B cell (primary cell): ENCODE measurements at places on chromosomes 16 and 17. TPM values are rescaled to one million over a fixed set of nuclear protein-coding genes. Genes with fewer than 3 reads are reported as not detected.
A peak's percentile ranks its signal among the peaks of the same experiment; 100 is the strongest.

DNA sequence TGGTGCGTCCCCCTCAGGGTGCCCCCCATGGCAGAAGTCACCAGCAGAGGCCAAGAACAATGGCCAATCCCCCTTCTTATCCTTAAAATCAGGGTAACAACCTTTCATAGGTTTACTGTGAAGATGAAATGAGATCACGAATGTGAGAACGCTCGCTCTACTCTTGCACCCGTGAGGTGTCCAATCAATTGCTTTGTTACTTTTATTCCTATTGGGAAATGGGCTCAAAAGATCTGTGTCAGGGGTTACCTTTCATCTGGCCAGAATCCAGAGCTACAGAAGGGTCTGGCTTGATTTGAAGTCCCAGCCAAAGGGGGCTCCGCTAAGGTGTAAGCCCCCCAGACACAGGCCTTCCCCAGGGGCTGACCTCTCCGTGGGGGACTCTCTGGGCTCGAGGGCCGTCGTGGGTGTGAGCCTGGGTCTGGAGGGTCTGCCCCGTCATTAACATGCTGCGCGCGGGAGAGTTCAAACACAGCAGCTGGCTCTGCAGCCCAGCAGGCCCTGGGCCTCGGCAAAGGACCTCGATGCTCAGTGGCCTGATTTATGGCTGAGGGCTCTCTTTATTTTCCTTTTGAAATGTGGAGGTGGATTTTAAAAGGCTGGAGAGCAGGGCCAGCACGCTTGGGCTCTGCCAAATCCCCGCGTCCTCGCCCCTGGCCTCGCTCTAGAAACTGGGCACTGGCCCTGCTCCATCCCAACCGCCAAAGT, 10.4 kb downstream of the ABR start:
- no peak for DNase-seq

DNA sequence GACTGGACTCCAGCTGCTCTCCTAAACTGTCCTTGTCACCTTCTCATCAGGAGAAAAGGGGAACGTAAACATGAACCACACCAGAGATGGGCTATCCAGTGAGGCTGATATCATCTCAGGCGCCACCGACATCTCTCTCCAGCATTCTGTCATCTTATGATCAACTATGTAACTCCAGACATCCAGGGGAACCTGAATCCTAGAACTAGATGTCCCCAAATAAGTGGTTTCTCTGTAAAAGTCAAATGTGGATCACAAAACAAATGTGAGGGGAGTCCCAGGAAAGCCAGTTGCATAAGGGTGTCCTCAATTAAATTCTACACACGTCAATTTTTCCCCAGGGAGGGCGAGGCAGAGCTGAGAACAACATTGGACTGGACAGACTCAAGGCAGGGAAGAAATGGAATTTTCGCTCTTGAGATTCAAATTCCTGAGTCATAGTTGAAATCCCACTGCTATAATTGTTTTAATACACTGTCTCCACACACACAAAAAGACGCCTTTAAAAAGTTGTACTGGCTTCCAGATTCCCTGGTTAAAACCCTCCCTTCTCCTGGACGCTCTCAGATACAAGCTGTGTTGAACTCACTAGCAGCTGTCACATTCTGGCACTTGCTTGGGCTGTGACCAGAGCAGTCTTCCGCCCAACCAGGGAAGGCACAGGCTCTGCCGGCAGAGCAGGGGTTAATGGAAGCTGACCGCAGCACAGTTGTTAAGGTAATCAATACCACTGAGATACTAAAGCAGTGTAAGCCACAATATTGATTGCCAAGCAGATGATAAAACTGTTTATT, 62.6 kb downstream of the ZFHX3 start:
- no peak for DNase-seq

GRCh38 chr17:63956296-63956920, 16.3 kb downstream of the SCN4A start:
- DNase-seq = no peak

- no peak for DNase-seq
Observed at GRCh38 chr17:40914075-40914855, 23.2 kb downstream of the KRT23 start.

DNA sequence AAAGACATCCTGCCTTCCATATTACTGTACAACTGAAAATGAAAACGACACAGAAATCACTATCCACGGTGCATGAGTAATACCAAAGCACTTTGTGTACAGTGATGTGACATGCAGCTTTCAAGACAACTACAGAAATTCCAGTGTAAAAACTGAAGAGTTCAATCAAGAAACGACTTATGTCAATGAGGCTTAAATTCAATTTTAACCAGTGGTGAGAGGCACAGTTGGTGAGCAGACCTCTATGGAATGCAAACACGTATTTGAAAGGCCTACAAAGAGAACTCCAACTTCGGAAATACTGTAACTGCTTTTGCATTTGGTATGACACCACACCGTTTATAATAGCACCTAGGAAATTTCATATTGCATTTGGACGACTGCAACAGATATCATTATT, 87.6 kb downstream of the USP31 start:
- DNase-seq = no peak

DNA sequence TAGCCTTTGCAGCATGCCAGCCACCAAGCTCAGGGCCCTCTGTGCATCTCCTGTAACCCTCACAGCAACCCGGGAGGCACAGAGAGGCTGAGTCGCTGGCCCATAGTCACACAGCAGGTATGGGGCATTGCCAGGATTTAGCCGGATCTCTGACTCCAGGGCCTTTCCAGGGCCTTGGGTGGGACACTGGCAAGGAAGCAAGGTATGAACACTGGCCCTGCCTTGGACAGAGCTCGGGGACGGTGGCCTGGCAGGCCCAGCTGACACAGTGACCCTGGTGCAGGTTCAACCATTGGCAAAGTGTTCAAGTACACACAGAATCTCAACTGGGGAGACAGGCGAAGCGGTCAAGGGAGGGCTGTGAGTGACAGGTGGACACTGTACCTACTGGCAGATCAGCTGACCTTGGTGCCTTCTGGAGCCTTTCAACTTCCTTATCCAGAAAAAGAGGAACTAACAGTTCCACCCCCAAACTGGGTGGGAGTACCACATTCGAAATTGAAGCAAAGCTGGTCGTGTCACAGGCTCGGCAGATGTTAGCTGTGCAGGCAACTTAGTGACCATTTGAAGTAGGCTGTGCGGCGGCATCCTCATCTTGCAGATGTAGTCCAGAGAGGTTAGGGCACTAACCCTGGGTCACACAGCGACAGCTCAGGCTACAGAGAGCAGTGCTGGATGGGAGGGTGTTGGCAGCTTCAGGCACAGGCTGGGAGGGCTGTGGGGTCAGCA, 287.4 kb downstream of the SEC14L1 start:
- peak; percentile 80 for DNase-seq

Gene TMEM238L
- total RNA-seq = not detected in 2 replicates

Gene C16orf92
- total RNA-seq = not detected in 2 replicates
